Uterus (tissue), 4 donors: ENCODE measurements at places on chromosomes 6 and 20. TPM values are rescaled to one million over a fixed set of nuclear protein-coding genes. Genes with fewer than 3 reads are reported as not detected.
A peak's percentile ranks its signal among the peaks of the same experiment; 100 is the strongest.

DNA sequence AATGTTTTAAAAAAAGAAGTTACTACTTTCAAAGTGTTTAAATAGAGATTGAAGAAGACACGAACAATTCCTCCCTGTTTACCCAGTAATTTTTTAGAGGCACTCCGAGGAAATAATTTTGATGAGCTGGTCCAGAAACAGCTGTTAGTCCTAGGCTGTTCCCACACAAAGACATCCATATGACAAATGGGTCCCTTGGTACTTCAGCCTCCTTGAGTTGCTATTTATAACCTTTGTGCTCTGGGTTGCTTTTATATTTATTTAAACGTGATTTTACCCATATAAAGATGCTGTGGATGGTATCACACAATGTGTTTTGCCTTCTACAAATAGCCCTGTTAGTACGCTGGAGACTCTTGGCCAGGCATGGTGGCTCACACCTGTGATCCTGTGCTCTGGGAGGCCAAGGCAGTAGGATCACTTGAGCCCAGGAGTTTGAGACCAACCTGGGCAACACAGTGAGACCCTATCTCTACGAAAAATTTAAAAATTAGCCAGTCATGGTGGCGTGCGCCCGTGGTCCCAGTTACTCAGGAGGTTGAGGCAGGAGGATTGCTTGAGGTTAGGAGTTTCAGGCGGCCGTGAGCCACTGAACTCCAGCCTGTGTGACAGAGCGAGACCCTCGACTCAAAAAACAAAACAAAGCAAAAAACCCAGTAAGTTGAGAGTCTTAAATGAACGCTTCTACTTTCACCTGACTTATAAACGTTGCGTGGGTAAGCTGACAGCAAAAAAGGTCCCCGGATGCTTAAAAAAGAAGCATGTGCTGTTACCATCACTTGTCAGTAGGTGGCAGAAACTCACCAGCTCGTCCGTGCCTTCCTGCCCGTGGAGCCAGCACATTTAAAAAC is 56.9 kb upstream of the ARMH2 start:
- H3K36me3 ChIP-seq: no peaks in the 10 kb centered on the region
- no peaks in the 10 kb centered on the region for H3K27me3 ChIP-seq
- peak; percentile 72 for DNase-seq
- no peak overlapping the region for H3K4me3 ChIP-seq
- H3K4me1 ChIP-seq: no peaks in the 10 kb centered on the region

DNA sequence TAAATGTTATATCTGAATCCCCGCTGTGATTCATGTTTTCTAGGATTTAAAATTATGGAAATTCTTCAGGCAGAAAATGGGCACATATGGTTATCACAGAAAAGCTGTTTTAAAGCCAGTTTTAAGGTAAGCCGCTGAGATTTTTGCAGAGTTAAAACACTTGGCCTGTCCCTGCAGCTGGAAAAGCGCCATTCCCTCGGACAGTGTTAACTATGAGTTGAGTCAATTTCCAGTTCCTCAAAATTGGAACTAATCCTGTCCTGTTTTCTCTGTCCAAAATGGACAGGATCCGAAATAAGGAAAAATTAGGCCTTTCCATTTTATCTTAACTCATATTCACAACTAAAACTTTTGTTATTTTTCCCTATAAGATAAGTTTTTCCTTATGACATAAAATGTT is 225.2 kb downstream of the SAMD5 start:
- no peaks in the 10 kb centered on the region for H3K27me3 ChIP-seq
- DNase-seq: no peak
- H3K27ac ChIP-seq: no peak overlapping the region
- no peaks in the 10 kb centered on the region for H3K36me3 ChIP-seq
- H3K4me1 ChIP-seq: no peaks in the 10 kb centered on the region

GRCh38 chr20:24962510-24962909 is 13.4 kb downstream of the CST7 start:
- no peaks in the 10 kb centered on the region for H3K27me3 ChIP-seq
- no peaks in the 10 kb centered on the region for H3K4me1 ChIP-seq
- no peak overlapping the region for H3K4me3 ChIP-seq
- H3K36me3 ChIP-seq: no peaks in the 10 kb centered on the region

- no peaks in the 10 kb centered on the region for H3K4me1 ChIP-seq
- no peak overlapping the region for H3K4me3 ChIP-seq
- DNase-seq: no peak
- H3K36me3 ChIP-seq: no peaks in the 10 kb centered on the region
- H3K27ac ChIP-seq: no peak overlapping the region
These were observed 11.6 kb downstream of the SPACA1 start for GRCh38 chr6:88059191-88059590.

GRCh38 chr6:53056273-53056672 is 8.9 kb upstream of the FBXO9 start:
- DNase-seq: no peak
- no peaks in the 10 kb centered on the region for H3K36me3 ChIP-seq
- H3K4me3 ChIP-seq: no peak overlapping the region
- peaks cover 3% of the 10 kb centered on the region for H3K4me1 ChIP-seq
- no peak overlapping the region for H3K27ac ChIP-seq
- H3K27me3 ChIP-seq: no peaks in the 10 kb centered on the region

GRCh38 chr20:25042531-25043498 is 15.1 kb downstream of the ACSS1 start:
- H3K4me3 ChIP-seq: no peak overlapping the region
- peaks cover 18% of the 10 kb centered on the region for H3K4me1 ChIP-seq
- H3K27me3 ChIP-seq: no peaks in the 10 kb centered on the region

Gene MPC1
- 62.1 TPM for total RNA-seq
